Hair follicle dermal papilla cell (primary cell): ENCODE measurements at places on chromosomes 13 and 19. TPM values are rescaled to one million over a fixed set of nuclear protein-coding genes. Genes with fewer than 3 reads are reported as not detected.

Gene FXYD7
- not detected in 2 replicates for total RNA-seq

Gene PSPN
- 0.97 and 2.9 TPM in 2 replicates for total RNA-seq

Gene S1PR4
- total RNA-seq: not detected in 2 replicates

Gene WDR18
- 32.7 and 32.9 TPM in 2 replicates for total RNA-seq

Gene YJEFN3
- total RNA-seq: 0.24 and 0.49 TPM in 2 replicates

Gene NLRP7
- total RNA-seq: not detected in 2 replicates
